Forelimb muscle (tissue), 1 donor: ENCODE measurements at places on chromosomes 1 and 21. TPM values are rescaled to one million over a fixed set of nuclear protein-coding genes. Genes with fewer than 3 reads are reported as not detected.

The ZBTB8B gene
- 0.11 TPM for polyA plus RNA-seq

The SLC9C2 gene
- not detected for polyA plus RNA-seq

The HSD3B2 gene
- polyA plus RNA-seq, result not detected

The FLG2 gene
- polyA plus RNA-seq, result 0.06 TPM

The LCE1D gene
- not detected for polyA plus RNA-seq

The PLPPR4 gene
- polyA plus RNA-seq, result 6.9 TPM

The GSTM3 gene
- 40.6 TPM for polyA plus RNA-seq

The C1QA gene
- 22.2 TPM for polyA plus RNA-seq

The DOP1B gene
- 6.7 TPM for polyA plus RNA-seq

The RRP15 gene
- polyA plus RNA-seq, result 18.0 TPM

The LDLRAP1 gene
- polyA plus RNA-seq, result 11.5 TPM

DNA sequence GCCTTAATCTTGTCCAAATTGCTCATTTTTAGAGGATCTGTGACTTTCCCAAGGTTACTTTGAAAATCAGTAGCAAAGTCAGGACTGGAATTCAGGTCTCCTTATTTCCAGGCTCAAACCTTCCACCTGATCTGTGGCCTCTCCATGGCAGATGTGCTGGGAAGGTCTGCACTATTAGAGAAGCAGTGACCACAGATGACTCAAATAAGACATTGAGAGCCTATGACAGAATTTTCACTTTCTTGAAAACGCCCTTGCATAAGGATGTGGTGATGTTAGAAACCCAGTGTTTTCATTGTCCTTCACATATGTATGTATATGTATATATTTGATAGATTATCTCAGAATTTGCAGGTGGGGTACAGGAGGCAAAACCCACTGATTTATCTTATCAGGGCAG is 45.3 kb downstream of the TTC39A start:
- no peak for DNase-seq

GRCh38 chr1:200526709-200527612 is 93.6 kb downstream of the KIF14 start:
- DNase-seq, result no peak

DNA sequence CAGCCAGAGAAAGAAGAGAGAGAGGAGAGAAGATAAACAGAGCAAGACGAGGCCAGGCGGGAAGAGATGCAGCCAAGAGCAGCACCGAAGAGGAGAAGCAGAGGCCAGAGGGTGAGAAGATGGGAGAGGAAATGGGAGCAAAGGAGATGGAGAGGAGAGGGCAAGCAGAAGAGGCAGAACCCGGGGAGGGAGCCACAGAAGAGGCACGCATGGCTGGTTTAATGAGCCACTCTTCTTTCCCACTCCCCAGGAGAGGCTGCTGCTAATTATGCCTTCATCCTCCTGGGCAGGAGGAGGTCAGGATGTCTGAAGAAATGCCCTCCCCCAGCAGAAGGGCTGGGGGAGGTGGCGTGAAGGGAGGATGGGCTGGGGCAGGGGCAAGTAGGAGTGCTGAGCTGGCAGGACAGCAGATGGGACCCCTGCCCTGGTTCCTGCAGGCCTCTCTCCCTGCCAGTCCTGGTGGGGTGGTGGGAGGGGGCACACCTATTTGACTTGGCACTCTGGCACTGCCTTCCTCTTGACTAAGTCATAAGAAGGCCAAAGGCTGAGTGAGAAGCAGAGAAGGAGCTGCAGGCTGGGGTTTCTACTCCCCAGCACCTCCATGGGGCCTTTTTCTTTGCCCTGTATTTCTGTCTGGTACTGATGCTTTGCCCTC is 32.3 kb downstream of the KIRREL1 start:
- no peak for DNase-seq

- DNase-seq, result no peak
These were observed 26.8 kb downstream of the KIF1B start for GRCh38 chr1:10237157-10237539.

DNA sequence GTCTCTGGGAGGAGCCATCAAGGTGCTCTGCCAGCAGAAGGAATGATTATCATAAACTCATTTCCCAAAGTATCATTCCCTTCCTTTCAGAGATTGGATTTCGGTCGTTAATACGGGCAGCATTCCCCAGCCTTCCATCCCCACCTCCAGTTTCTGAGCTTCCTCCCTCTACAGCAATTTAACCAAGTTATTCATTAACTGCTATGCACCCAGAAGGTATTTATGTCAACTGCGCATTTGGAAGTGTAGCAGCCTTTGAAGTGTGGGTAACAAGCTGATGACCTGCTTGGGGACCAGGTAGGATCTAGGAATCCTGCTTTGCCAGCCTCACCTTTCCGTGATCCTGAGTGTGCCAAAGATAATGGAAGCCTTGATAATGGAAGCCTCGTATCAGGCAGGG is 172.4 kb upstream of the IGSF21 start:
- DNase-seq, result no peak

- DNase-seq, result no peak
These were observed 73.2 kb downstream of the BCAR3 start for GRCh38 chr1:93608187-93609109.

- no peak for DNase-seq
These were observed 280.7 kb upstream of the NR5A2 start for GRCh38 chr1:199746666-199747384.

DNA sequence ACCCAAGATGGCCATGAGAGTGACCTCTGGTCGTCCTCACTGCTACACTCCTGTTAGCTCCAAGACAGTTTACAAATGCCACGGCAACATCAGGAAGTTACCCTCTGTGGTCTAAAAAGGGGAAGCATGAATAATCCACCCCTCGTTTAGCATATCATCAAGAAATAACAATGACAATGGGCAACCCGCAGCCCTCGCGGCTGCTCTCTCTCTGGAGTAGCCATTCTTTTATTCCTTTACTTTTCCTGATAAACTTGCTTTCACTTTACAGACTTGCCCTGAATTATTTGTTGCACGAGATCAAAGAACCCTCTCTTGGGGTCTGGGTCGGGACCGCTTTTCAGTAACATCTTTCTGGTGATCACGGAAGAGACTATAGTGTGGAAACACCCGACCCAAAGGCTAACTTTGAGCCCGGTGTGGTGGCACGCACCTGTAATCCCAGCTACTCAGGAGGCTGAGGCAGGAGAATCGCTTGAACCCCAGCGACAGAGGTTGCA is 19.8 kb upstream of the COX20 start:
- no peak for DNase-seq

DNA sequence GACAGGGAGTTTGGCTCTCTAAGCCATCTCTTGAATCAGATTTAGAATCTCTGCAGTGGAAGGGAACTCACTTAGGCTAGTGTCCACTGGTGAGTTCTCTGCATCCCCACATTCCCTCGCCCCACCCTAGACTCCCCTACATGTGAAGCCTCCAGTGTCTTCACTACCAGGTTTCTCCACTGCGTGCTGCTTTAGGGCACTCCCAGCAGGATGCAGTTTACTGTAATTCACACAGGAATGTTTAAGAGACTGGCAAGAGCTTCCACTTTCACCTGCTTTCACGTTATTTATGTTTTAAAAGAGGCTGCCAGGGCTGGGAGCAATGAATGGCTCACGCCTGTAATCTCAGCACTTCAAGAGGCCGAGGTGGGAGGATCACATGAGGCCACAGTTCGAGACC is 60.2 kb downstream of the KAZN start:
- no peak for DNase-seq

- DNase-seq, result no peak
These were observed 574.0 kb downstream of the KCNT2 start for GRCh38 chr1:196034080-196034706.

- no peak for DNase-seq
These were observed 4.8 kb downstream of the ETV3 start for GRCh38 chr1:157133426-157133825.

DNA sequence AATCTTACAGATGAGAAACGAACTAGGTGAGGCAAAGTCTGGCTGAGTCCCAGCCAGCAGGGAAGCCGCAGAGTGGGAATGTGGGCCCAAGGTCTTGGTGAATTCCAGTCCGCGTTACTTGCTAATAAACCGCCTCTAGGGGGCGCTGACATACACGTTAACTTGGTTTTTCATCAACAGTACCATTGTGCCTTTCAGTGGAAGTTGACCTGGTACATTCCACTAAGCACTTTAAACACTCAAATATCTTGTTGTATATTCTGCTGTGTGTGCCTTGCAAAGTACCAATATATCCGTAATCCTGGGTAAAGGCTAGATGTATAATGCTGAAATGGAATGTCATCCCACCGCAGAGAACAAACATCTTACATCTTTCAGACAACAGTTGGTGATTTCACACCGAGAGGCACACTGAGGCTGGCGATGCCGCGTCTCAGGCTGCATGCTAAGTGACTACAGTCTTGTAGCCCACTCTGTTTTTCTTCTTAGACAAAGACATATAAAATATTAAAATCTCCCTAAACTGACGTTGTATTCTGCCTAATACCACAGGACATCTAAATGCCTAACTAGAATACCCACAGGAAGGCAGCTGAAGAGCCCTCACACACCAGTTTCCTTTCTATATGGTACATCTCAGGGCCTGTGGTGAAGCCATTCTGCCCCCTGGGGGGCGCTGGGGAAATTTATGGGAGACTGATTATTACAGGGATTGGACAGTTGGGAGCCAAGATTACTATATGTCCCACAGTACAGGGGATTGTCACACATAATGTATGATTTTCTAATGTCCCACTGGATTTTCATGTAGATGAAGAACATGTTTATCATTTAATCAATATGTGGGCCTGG is 49.2 kb upstream of the C1orf198 start:
- DNase-seq, result peak; percentile 9

DNA sequence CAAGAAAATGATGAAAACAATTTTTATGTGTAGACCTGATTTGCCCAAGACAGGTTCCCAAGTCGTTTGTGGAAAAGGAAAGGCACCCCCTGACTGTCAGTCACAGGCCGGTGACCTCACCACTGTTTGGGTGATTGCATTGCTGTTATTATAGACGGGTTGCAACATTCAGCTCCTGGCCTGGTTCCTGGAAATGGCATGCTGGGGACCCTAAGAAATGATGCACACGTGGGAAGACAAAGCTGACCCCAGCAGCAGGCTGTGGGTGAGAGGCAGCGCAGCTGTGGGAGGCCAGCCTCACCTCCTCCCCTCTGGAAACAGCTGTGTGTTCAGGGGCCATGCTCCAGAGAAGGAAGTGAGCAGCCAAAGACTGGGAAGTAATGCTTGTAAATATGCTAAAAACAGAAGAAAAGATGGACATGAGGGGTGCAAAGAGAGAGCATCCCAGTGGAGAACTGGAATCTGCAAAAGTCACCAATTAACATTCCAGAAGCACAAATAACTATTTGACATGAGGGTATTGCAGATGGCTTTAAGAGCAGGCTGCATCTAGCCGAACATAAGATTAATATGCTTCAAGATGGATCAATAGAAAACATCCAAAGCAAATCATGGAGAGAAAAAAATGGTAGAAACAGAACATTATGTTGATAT is 23.4 kb upstream of the ABCG1 start:
- DNase-seq, result no peak

DNA sequence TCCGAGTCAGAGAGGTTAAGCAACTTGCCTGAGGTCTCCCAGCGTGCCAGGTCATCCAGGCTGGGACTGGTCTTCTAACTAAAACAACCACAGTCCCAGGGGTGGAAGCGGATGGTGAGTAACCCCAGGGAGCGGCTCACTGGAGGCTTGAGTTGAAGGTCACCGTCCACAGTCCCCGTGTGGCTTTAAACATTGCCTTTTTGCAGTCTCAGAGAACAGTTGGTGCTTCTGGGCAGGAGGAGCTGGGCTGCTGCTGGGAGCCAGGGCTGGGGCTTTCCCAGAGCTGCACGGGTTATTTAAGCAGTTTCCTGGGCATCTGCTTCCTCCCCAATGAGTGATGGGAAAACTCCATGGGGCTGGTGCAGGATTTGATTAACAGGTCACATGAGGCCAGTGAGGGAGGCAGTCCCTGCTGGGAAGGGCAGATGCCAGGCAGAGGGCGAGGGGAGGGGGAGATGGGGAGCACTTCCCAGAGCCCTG is 12.3 kb downstream of the ARHGEF10L start:
- DNase-seq, result no peak

DNA sequence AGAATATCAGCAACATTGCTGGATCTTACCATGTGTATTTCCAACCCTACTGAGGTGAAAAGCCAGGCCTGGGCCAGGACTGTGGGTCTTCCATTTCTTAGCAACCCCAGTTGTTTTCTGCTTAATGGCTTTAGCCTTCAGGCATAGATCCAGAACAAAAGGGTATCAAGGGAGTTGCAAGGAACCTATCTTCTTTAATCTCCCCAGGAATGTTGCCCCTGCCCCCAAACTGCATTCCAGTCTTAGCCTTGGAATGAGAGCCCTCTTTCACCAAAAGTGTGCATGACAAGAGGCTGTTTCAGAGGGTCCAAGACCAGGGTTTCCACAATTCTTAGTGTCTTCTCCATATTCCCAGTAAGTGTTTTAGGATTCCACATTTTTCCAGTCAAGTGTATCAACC is 87.9 kb upstream of the SOX13 start:
- no peak for DNase-seq

- peak; percentile 89 for DNase-seq
These were observed at the start of gene DHDDS for GRCh38 chr1:26431979-26432695. DHDDS (plus strand) TSS chr1:26432321; CDS start chr1:26432946, 625 bp downstream.

- DNase-seq, result no peak
These were observed 518 bp downstream of the PLOD1 start for GRCh38 chr1:11935057-11935412.

DNA sequence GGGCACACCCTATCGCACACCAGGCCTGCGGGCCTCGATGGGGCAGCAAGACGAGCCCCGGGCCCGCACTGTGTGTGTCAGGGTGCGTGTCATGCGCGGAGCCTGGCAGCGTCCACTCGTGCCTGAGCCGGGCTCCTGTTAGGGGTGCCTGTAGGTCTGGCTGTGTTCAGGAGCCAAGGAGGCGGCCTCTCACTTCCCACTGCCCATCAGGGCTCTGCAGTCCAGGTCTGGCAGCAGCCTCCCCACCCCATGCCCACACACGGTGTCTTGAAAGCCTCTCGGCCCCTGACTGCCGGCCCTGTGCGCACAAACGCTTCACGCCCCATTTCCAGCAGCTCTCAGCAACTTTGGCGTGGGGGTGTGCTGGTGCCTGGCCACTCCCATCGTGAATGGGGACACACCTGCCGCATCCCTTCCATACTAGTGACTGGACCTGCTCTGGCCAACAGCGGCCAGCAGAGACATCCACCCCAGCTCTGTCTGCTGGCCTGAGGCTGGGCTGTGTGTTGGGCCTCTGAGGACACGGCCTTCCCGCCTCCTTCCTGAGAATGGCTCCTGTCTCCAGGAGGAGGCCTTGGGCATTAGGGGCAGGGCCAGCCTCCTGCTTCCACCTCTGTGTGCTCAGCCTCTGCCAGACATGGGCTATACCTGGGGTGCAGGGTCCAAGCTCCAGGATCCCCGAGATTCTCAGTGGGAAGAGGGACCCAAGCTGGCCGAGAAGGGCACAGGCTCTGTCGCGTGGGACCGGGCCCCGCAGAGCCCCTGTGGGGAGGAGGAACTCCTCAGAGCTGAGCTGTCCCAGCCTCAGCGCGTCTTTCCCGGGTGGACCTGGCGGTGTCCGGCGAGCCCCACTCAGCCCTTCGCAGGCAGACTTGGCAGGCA is 41.8 kb upstream of the ACTRT2 start:
- DNase-seq, result no peak
